ENCODE measurements at places on chromosomes 13 and 19.

DNA sequence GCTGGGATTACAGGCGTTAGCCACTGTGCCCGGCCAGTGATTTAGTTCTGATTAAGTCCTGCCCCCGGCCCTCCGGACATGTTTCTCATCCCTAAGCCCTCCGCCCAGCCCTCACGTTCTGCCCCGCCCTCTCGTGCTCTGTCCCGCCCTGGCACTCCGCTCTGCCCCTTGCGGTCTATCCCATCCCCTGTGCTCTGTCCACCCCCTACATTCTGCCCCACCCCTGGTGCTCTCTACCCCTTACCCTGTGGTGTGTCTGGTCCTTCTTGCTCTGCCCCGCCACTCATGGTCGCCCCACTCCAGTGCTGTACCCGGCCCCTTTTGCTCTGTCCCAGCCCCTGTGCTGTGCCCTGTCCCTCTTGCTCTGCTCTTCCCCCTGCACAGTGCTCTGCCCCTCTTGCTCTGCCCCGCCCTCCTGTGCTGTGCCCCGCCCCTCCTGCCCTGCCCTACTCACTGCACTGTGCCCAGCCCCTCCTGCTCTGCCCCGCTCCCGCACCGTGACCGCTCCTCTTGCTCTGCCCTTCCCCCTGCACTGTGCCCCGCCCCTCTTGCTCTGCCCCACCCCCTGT, 3.0 kb downstream of the GTPBP3 start:
- peak; percentile 59 for DNase-seq

DNA sequence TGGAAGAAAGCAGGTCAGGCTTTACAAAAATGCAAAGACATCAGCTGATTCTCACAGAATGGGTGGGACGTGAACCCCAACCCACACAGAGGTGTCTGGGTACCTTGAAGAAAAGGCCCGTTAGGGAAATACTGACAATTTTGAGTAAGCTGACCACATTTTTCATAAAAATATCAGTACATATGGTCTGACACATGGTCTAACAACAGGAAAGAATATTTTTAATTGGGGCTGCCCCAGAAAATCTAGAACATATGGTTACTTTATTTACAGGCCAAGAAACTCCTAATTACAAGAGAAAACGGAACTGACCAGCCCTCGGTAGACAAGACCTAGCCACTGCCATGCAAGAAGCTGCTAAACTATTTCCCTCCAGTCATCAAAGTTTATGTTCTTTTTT, 48.7 kb upstream of the ITM2B start:
- peak; percentile 14 for DNase-seq

DNA sequence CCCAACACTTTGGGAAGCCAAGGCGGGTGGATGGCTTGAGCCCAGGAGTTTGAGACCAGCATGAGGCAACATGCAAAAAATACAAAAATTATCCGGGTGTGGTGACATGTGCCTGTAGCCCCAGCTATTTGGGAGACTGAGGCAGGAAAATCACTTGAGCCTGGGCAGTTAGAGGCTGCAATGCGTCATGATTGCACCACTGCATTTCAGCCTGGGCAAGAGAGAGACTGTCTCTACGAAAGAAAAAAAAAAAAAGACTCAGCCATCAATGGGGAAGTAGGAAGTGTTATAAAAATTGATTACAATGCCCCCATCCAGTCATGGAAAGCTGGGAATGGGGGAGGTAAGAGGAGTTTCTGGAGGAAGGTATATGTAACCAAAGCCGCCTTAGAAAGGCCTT, 5.4 kb downstream of the TYK2 start:
- DNase-seq: no peak

DNA sequence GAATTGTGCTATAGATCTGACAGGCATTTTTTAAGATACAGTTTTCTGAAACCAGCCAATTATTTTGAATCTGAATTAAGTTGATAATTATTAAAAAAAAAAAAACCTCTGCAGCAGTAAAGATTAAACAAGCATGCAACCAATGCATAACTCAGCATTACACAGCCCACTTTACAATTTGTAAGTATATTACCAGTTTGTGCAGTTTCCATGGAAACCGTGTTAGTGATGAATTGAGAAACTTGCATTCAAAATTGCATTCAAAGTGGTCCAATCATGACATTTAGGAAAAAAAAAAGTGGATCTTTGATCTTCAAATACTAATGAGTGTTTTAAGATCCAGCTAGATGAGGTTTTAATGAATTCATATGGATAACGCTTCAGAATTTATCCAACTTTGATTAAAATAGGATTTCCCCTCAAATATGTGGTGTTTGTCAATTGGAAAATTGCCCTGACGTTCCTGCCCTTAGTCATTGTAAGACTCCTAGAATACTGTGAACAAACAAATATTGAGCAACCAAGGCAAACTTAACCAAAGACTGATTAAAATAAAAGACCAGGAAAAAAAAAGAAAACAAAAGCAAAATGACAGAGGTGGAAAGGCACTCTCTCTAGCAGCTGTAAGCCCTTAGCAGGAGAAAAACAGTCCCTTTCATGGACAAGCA, 314.8 kb upstream of the MAB21L1 start:
- DNase-seq: no peak

- DNase-seq: no peak
These were observed 1020.0 kb upstream of the SLC10A2 start for GRCh38 chr13:104086210-104086609.

DNA sequence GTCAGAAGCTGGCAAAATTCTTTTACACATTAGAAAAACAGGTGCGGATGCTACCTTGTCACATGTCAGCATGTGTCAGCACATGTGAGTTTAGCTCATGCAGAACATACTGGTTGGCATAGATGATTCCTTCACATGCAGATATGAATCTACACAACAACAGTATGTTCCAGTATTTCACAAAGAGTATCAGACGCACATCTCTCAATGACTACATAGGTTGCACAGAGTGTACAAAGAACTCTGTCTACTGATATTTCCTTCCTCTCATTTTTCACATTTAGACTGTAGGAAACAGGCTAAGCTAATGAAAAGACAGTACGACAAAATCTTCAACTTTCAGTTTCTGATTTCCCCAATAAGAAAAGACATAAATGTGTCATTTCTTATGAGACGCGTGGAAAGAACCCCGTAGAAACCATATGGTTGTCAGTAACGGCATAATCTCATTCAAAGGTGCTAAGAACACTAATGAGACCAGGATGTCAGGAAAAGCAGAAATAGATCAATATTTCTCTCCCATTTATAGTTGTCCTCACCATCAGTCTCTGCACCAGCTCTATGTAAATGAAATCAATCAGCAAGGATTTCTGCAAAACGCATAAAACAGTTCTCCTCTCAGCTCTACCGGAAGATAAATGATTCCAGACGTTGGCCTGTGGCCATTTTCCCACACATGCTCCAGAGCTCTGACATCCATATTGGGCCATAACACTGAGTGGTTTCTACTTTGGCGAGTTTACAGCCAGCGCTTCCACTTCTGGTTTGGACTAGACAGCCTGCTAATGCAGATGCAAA, 81.2 kb downstream of the STARD13 start:
- DNase-seq: peak; percentile 67

DNA sequence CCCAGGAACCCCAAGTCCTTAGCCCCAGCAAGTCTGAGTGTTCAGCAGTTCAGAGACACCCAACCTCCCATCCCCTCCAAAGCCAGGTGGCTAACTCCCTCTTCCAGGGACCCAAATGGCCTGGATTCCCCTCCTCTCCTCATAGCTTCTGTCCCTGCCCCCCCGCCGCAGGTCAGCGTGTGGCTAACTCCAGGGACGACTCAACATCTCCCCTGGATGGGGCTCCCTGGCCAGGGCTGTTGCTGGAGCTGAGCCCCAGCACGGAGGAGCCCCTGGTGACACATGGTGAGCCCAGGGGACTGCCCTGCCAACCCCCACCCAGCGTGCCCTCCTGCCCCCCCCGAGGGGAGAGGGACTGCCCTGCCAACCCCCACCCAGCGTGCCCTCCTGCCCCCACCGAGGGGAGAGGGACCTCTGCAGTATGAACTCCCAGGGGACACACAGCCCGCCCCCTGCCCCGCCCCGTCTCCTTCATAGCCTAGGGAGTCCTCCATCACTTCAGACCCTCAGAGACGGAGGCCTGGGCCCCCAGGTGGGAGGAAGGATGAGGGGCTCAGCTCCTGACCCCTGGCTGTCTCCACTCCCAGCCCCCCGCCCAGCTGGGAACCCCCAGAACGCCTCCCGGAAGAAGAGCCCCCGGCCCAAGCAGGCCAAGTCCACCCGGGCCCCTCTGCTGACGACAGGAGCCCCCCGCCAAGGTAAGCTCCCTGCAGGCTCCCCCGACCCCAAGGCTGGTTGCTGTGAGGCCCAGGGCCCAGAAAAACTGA, 1.7 kb downstream of the SSC5D start:
- DNase-seq: no peak

GRCh38 chr13:22103046-22104027, 432.5 kb downstream of the FGF9 start:
- DNase-seq: no peak

GRCh38 chr19:33503030-33503429, 18.6 kb downstream of the PEPD start:
- DNase-seq: no peak

DNA sequence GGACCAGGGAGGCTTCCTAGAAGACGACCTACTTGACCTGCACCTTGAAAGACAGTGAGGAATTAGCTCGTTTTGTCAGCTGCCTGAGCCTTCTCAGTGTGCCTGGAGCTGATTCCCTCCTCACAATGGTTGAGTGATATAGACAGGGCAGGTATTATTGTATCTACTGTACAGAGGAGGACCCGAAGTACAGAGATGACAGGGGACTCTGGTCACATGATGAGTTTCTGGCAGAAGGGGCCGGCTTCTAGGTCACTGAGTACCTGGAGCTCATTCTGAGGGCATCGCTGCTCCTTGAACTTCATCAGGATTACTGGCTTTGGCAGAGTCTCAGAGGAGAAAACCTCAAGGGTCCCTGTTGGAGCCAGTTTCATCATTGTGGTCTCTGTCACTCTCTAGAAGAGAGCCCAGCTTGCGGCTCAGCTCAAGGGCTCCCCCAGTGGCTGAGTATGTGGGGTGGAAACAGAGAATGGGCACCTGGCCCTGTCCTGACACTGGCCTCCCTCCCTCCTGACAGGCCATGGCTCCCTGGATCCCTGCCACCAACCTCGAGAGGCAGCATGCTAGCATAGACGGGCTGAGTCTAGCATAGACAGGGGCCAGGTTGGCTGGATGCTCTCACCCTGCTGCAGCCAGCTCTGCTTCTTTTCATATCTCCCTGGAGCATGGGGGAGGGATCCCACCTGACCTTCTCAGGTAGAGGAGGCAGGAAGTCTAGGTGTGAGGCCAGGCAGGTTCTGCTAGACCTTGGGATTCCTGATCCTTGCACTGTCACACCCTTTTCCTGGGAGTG, 38.7 kb downstream of the NFIX start:
- peak; percentile 56 for DNase-seq

DNA sequence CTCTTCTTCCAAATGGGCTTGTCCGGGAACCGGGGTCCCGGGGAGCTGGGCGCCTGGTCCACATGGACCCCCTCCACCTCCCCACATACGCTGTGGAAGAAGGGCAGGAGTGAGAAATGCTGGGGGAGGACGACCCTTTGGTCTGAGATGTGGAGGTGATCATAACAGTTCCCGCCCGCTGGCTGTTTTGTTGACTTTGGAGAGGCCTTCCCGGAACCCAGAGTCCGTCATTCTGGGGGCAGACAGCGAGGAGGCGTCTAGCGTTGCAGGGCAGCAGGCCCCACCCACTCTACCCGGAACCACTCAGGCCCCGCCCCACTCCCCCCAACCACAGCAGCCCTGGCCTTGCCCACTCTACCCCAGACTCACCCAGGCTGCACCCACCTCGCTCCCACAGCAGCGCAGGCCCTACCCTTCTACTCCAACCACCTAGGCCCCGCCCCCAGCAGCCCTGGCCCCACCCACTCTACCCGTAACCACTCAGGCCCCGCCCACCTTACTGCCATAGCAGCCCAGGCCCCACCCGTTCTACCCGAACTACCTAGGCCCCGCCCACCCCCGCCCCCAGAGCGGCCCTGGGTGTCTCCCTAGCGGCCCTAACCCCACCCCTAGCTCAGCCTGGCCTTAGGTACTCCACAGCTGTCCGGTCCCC, 7.1 kb downstream of the GPR108 start:
- DNase-seq: peak; percentile 60

DNA sequence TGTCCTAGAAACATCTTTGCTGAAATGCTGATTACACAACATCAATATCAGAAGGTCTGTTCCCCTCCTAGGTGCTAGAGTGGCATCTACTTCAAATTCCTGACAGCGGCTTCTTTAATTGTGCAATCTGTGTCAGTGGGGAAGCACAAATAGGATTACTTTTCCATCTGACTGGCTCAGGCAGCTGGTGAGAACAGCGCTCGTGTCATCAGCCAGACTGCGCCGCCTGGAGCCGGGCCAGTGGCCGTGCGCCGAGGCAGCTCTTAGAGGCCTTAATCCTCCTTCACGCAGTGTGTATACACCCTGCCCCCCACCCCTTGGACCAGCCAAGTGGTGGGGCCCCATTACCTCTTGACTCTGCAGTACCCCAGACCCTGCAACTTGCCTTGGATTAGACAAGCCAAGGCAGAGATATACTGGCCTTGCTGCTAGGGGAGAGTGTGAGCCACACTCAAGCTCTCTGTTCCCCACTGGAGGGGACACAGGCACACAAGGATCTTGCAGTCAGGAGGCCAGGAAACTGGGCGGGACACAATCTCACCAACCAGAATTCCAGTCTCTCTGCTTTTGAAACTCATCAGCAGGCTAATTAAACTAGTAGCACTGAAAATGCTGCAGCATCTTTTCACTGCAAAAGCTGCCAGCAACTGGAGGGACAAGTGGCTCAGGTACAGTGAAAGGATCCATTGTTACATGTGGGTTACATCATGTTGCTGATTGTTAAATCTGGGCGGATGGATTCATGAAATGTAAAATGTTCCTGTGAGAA, 48.9 kb upstream of the EPHX3 start:
- DNase-seq: no peak

DNA sequence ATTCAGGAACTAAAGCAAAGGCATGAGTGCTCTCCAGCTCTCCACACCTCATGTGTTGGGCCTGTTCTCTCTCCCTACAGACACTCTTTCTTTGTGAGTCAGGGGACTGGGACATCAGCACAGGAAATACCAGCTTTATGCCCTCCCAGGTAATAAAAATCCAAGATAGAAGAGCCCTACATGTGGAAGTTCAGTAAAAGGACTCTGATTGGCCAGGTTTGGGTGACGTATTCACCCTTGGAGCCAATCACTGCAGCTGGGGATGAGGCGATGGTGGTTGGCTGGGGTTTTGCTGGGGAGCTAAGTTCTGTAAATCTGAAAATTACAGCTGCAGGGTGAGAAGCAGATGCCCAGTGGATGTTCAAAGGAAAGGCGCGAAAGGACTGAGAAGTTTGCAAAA, 32.5 kb downstream of the CCDC70 start:
- DNase-seq: no peak

GRCh38 chr19:23098988-23099387, 17.8 kb upstream of the ZNF730 start:
- peak; percentile 1 for DNase-seq

DNA sequence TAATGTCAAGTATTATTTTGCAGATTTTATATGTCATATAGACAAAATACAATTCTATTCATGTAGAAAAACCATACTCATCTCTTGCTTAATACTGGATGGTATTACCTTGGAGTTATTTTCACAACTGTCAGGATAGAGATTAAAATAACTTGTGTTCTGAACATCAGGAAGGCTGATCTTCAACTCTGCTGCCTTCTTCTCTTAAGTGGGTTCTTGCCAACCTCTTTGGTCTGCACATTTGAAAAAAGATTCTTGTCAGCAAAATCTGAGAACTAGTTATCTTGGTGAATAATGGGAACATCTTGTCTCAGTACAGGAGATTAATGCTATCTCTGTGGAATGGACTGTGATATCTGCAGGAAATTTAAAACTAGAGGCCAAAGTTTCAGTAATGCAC, 95.2 kb upstream of the FAM216B start:
- no peak for DNase-seq

Data from GM12865 (cell line).